ENCODE measurements at places on chromosomes 7 and 10. TPM values are rescaled to one million over a fixed set of nuclear protein-coding genes. Genes with fewer than 3 reads are reported as not detected.

DNA sequence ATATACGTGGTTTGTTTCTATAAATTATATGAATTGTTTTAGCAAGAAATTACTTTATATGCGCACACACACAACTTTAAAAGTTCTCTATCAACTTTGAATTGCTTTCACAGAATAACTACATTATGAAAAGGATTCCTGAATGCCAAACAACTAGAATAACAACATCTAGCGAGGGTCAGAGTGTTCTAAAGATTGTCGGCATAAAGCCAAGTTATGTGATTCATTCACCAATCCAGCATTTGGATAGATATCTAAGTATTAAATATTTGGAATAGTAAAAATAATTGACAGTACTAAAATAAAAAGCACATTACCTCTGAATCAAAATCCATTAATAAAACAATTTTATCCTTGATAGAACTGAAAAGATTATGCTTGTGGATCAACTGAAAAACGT lies 125.3 kb upstream of the AMPH start:
- H3K27ac ChIP-seq, result no peak overlapping the region
- H3K4me1 ChIP-seq, result no peaks in the 10 kb centered on the region
- H3K4me3 ChIP-seq, result no peak overlapping the region
- no peak for DNase-seq

GRCh38 chr7:64045301-64046040 lies at the start of gene ZNF727:
ZNF727 (plus strand) TSS chr7:64045434; CDS start chr7:64045622, 188 bp downstream.
- H3K27ac ChIP-seq, result no peak within 1 kb of the TSS
- H3K4me3 ChIP-seq, result peak within 1 kb of the TSS; percentile 29
- peak; percentile 58 for DNase-seq
- H3K4me1 ChIP-seq, result no peaks in the 10 kb centered on the region
- no peaks in the 10 kb centered on the region for H3K27me3 ChIP-seq

The SLC13A1 gene
- total RNA-seq, result 0.10 TPM

- no peaks in the 10 kb centered on the region for H3K27me3 ChIP-seq
- DNase-seq, result no peak
- H3K27ac ChIP-seq, result no peak overlapping the region
- no peaks in the 10 kb centered on the region for H3K4me1 ChIP-seq
Measured at GRCh38 chr10:90890347-90890746, 18.6 kb downstream of the RPP30 start.

DNA sequence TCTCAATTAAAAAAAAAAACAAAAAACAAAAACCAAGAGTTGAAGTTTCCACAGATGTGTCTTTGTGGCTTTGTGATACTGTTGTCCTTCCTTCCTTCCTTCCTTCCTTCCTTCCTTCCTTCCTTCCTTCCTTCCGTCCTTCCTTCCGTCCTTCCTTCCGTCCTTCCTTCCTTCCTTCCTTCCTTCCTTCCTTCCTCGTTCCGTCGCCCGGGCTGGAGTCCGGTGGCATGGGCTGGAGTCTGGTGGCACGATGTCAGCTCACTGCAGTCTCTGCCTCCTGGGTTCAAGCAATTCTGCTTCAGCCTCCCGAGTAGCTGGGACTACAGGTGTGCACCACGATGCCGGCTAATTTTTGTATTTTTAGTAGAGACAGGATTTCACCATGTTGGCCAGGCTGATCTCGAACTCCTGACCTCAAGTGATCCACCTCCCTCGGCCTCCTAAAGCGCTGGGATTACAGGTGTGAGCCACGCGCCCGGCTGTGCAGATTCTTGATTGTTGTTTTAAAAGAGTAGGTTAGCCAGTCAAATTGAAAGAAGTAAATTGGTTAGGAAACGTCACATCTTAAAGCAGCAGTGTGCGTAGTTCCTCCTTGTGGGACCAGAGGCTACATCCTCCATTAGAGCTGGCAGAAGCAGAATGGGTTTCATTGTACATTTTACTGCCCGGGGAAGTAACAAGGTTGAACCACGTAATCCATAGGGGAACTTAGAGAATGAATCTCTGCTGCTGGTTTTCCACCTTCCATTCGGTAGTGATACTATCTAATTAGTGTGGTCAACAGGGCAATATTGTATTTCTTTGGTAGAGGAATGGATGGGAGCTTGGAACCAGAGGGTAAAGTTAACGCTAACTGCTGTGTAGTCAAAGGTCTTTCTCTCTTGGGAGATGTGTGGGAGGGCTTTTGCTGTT lies 20.6 kb downstream of the DNAJB6 start:
- H3K27me3 ChIP-seq, result no peaks in the 10 kb centered on the region
- peak; percentile 21 for DNase-seq
- H3K4me3 ChIP-seq, result no peak overlapping the region

GRCh38 chr10:72679838-72680241 lies 12.1 kb upstream of the MCU start:
- H3K4me1 ChIP-seq, result no peaks in the 10 kb centered on the region
- H3K27me3 ChIP-seq, result no peaks in the 10 kb centered on the region
- no peaks in the 10 kb centered on the region for H3K36me3 ChIP-seq
- no peak overlapping the region for H3K27ac ChIP-seq

The MPP7 gene
- total RNA-seq, result 13.6 TPM

DNA sequence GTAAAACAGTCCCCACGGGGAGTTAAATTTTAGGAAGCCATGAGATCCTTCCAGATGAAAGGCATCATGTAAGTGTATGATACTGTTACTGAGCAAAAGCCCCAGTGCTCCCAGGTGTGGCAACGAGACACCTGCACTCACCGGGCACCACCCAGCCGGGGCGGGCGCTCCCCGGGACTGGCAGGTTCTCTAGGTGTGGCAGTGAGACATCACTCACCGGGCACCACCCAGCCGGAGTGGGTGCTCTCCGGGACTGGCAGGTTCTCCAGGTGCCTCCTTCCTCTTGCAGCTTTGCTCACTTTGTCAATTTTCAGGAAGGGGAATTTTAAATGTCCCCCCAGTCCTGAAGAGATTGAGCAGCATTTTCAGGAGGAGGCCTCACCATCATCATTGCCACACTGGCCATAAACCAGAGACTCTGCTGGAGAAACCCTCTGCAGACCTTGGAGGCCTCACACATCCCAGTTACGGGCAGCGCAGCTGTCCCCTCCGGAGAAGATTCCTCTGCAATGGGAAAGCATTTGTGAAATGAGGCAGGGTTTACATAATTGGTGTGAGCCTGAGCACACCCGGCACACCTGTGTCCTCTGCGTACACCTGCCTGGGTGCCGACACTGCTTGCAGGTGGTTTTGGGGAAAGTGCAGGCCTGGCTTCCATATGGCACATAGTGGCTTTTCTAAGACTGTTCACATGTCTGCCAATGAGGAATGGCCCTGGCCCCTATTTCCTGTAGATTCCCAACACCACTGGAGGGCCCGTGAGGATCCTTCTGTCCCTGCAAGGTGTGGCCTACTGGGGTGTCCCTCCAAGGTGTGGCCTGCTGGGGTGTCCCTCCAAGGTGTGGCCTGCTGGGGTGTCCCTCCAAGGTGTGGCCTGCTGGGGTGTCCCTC lies 191.4 kb downstream of the EBF3 start:
- H3K36me3 ChIP-seq, result no peaks in the 10 kb centered on the region
- DNase-seq, result no peak
- no peaks in the 10 kb centered on the region for H3K4me1 ChIP-seq
- no peak overlapping the region for H3K27ac ChIP-seq

The PLPP4 gene
- not detected for total RNA-seq

The VENTX gene
- total RNA-seq, result not detected

DNA sequence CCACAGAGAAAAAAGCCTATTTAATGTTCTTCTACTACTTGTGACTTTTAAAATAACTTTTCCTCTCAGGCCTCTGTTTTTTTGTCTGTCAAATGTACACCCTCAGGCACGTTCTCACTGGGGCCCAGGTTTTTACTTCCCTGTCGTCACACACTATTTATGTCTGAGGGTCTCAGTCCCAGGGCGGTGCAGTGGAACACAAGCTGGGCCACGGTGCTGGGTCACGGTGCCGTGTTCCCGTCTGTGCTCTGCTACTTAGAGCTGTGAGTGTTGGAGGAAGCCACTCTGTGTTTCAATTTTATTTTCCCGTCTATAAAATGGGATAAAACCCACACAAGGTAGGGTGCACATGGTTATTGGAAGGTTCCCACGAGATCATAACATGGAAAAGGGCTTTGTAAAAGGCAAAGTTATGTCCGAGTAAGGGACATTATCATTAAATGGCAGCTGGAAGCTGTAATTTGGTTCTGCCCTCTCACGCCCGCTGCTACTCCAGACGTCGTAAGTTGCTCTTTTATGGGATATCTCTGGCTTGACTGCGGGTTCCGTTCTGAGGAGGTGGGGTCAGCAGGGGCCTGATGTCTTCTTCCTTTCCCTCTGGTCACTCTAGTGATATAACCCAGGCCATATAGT lies 25.2 kb downstream of the ZNF775 start:
- peak overlapping the region; percentile 74 for H3K4me3 ChIP-seq
- no peaks in the 10 kb centered on the region for H3K36me3 ChIP-seq
- DNase-seq, result peak; percentile 64
- peak overlapping the region; percentile 97 for H3K27ac ChIP-seq
- peaks cover 56% of the 10 kb centered on the region for H3K4me1 ChIP-seq
- H3K27me3 ChIP-seq, result no peaks in the 10 kb centered on the region

GRCh38 chr10:80613466-80614170 lies 75.9 kb downstream of the SH2D4B start:
- H3K27ac ChIP-seq, result no peak overlapping the region
- H3K36me3 ChIP-seq, result no peaks in the 10 kb centered on the region
- no peaks in the 10 kb centered on the region for H3K27me3 ChIP-seq
- no peak for DNase-seq

DNA sequence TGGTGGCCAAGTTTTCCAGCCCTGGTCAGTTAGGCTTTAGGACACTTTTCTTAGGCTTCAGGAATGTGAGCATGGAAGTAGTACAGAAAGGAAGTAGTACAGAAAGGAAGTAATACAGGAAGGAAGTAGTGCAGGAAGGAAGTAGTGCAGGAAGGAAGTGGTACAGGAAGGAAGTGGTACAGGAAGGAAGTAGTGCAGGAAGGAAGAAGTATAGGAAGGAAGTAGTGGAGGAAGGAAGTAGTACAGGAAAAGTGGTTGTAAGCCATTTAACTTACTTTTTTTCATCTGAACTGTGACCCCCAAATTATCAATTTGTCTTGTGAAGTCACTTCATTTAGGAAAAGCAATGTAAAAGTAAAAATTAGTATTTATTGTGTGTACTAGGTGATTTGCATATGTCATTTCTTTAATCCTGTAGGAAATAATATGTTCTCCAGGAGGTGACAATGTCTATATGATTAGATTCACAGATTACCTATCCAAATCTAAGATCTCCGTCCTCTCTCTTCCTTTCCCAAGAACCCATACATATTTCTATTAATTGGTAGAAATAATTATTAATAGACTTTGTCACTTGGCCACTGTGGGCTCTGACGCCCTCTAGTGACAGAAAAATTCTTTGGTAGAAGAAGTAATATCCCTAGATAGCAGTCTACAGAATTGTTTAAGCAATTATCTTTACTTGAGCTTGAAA lies 3.9 kb upstream of the FAS start:
- H3K36me3 ChIP-seq, result no peaks in the 10 kb centered on the region
- no peak overlapping the region for H3K27ac ChIP-seq
- H3K4me3 ChIP-seq, result no peak overlapping the region
- peak; percentile 51 for DNase-seq
- peaks cover 12% of the 10 kb centered on the region for H3K4me1 ChIP-seq

GRCh38 chr10:34029455-34029854 lies 695.0 kb upstream of the NRP1 start:
- no peak overlapping the region for H3K27ac ChIP-seq
- H3K4me3 ChIP-seq, result no peak overlapping the region
- H3K36me3 ChIP-seq, result no peaks in the 10 kb centered on the region
- H3K4me1 ChIP-seq, result no peaks in the 10 kb centered on the region
